ENCODE measurements at places on chromosomes 11 and 22. TPM values are rescaled to one million over a fixed set of nuclear protein-coding genes. Genes with fewer than 3 reads are reported as not detected.

The P2RY2 gene
- 0.64 TPM for total RNA-seq

The NLRP14 gene
- under 0.01 TPM for total RNA-seq

The KLHDC7B gene
- total RNA-seq = not detected

The APOBEC3B gene
- 0.76 TPM for total RNA-seq

The LDLRAD3 gene
- 4.5 TPM for total RNA-seq

The CHID1 gene
- total RNA-seq = 39.8 TPM

The CNTN5 gene
- not detected for total RNA-seq

The OR51E2 gene
- not detected for total RNA-seq

The TEX12 gene
- not detected for total RNA-seq

The SOX10 gene
- not detected for total RNA-seq

The FGF4 gene
- total RNA-seq = not detected

The SSH3 gene
- total RNA-seq = 7.2 TPM

The HEPN1 gene
- total RNA-seq = not detected

The CDC42EP1 gene
- total RNA-seq = 6.8 TPM

The MISFA gene
- total RNA-seq = 1.0 TPM

The PYGM gene
- total RNA-seq = 0.13 TPM

Measured in dermis microvascular lymphatic vessel endothelial cell (primary cell).